ENCODE measurements at places on chromosomes 1 and 21.

DNA sequence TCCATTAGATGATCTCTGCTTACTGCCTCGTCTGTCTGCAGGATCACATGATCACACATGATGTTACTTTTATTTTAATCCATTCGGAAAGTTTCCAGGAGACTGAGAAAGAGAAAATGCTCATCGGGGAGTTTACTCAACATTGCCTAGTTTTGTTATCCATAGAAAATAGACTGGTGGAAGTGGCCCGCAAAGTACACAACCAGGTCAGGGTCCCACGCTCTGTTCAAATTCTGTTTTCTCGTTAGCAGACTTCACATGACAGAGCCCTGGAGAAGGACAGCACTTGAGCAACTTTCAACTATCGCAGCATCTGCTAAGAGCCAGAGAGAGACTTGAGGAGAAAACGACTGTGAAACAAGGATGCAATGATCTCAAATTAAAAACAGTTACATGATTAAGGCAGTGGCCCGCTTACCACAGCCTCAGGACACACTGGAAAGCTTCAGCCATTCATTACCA, 44.2 kb downstream of the ADAMTS1 start:
- peak; percentile 97 for DNase-seq

- no peak for DNase-seq
Measured at GRCh38 chr1:235945775-235946570, 79.3 kb upstream of the LYST start.

DNA sequence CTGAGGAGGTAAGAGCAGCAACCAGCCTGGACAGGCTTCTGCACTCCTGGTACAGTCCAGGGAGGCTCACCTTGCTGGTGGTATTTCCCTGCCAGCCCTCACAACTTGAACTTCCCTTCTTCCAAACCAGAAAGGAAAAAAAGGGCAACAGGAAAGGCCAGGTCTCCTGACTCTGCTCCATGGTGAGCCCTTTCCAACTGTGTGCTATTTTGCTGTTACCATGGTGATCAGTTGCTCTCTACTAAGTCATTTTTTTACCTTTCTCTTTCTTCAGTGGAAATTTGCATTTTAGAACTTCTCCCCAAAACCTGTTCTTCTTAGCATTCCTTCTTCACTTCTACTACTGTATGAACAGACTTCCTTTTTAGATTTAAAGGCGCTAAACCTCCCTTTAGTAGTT, 164.3 kb downstream of the GRIK1 start:
- DNase-seq, result peak; percentile 33

DNA sequence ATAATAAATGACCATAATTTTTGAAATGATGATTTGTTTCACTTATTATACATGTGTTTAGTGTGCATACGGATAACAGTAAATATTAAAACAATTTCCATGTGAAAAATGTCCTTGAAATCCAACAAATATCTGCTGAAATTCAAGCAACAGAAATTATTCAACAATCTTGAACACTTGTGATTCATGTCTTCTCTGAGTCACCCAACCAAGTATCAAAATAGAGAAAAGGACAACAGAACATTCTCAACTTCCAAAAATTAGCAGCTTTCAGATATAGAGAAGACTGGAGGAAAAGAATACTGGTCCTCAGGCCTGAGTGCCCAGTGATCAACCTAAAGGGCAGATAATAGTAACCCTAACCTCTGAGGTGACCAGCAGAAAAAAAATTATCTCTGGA, 90.8 kb downstream of the VAV3 start:
- DNase-seq, result peak; percentile 47

GRCh38 chr1:117051224-117052064, 8.7 kb upstream of the TTF2 start:
- no peak for DNase-seq

- DNase-seq, result no peak
Measured at GRCh38 chr1:85576266-85576641, 4.3 kb upstream of the CCN1 start.

GRCh38 chr1:158813164-158813563, 18.0 kb upstream of the MNDA start:
- no peak for DNase-seq

GRCh38 chr1:67368046-67368514, 60.4 kb downstream of the IL12RB2 start:
- no peak for DNase-seq

- no peak for DNase-seq
Measured at GRCh38 chr1:32883338-32884031, 2.8 kb upstream of the HPCA start.

GRCh38 chr21:42820616-42821465, 58.5 kb downstream of the WDR4 start:
- no peak for DNase-seq

- peak; percentile 96 for DNase-seq
Measured at GRCh38 chr21:33655588-33656221, 13.4 kb downstream of the ITSN1 start.

- no peak for DNase-seq
Measured at GRCh38 chr1:152776361-152776760, 1.4 kb downstream of the LCE1F start.

GRCh38 chr1:50779801-50780200, 180.3 kb downstream of the FAF1 start:
- no peak for DNase-seq

DNA sequence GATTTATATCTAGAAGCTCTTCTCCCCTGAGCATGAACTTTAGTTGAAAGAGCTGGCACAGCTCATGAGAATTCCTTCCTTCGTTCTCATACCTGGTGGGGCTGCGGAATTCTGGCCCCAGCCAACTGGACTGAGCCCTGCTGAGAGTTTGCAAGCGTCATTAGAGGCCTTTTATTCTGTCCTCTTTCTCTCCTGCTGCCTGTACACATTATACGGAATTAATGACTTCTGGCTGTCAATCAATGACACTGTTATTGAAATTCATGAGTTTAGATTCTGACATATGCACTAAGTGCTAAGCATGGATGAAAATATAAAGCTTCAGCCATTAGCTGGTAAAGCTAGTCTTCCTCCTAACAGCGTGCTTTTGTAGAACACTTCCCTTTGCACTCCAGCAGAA, 27.5 kb downstream of the KAZN start:
- no peak for DNase-seq

DNA sequence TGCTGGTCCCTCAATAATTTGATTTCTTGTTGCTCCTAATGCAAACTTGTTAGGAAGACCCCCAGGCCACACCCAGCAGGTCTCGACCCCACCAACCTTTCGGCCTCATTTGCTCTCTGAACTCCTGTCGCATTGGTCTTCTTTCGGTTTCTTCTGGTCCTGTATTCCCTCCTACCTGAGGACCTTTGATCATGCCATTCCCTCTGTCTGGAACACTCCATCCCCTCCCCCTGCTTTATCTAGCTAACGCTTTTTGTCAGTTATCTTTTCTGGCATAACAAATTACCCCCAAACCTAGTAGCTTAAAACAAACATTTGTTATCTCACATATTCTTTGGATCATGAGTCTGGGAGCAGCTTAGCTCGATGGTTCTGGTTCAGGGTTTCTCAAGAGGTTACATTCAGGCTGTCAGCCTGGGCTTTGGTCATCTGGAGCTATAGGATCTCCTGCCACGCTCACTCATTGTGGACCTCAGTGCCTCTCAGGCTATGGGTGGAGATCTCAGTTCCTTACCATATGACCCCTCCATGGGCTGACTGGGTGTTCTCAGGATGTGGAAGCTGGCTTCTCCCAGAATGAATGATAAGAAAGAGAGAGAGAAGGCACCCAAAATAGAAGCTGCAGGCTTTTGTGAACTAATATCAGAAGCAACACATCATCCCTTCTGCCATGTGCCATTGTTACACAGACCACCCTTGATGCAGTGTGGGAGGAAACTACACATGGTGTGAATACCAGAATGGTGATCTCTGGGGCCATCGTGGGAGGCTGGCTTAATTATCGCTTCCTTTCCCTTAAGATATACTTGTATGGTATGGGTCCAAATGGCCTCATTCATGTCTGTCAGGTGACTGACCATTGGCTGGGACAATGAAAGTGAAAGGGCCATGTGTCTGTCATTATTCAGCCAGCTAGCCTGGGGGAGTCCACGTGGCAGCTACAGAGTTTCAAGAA, 29.1 kb upstream of the BCAR3 start:
- DNase-seq, result no peak

DNA sequence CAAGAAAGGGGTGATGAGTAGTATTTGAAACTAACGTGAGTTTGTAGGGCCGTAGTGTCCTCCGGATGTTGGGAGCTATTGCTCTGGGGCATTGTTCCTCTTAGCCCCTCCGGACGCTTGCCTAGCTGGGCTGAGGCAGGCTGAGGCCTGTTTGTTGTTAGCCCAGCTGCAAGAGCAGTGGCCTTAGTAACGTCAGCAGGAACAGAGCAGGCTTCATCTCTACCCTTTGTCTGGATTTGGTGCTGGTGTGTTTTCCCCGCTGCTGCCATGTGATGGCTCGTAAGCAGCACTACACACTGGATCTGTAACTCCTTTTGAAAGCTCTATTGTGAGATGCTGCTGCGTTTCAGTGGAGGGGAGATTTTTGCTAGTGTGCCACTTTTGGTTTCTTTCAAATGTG, 57.6 kb downstream of the DNM3 start:
- no peak for DNase-seq

DNA sequence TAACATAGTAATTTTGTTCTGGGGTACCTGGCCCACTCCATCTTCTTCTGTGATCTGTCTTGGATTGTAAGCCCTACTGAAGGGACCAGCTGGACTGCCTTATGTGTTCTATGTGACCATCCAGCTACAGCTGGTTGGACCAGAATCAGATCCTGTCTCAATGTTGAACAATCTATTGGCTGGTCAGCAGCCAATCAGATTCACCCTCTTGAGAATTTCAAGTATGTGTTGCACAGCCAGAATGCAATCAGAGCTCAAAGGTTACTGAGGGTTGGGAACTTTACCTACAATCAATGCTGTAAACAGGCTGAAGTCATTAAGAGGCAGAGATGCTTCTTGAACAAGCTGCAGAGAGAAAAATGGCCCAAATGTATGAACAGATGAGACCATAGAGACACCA, 61.9 kb downstream of the KCNC4 start:
- peak; percentile 8 for DNase-seq

DNA sequence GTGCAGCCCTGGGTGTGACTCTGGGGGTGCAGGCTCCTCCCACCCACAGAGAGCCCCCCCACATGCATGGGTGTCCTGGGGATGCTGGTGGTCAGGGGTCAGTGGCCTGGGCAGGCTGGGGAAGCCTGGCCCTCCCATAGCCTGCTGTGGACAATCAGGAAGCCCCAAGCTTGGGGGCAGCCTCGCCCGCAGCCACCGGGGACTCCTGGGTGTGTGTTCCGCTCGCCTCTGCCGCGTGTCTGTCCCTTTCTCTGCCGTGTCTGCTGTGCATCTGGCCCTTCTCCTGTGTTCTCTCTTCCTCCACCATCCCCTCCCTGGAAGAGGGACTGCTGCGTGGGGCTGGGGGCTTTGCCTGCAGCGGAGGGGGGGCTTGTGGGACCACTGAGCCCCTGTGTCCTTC, 22.9 kb downstream of the AGRN start:
- DNase-seq, result no peak

- no peak for DNase-seq
Measured at GRCh38 chr1:204345941-204346645, 13.6 kb downstream of the PLEKHA6 start.

DNA sequence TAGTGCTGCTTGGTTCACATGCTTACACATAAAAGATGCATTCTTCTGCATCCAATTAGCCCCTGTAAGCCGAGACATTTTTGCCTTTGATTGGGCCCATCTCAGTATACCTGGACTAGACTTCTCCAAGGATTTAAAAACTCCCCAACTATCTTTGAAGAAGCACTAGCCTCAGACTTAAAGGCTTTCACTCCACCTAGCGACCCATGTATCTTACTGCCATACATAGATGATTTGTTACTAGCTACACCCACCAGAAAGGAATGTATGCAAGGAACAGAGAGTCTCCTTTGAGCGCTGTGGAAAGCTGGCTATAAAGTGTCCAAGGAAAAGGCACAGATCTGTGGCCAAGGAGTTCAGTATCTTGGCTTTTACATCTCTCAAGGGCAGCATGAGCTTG, 91.7 kb downstream of the LIPI start:
- no peak for DNase-seq

GRCh38 chr1:177558372-177558771, 387.6 kb downstream of the BRINP2 start:
- DNase-seq, result no peak

DNA sequence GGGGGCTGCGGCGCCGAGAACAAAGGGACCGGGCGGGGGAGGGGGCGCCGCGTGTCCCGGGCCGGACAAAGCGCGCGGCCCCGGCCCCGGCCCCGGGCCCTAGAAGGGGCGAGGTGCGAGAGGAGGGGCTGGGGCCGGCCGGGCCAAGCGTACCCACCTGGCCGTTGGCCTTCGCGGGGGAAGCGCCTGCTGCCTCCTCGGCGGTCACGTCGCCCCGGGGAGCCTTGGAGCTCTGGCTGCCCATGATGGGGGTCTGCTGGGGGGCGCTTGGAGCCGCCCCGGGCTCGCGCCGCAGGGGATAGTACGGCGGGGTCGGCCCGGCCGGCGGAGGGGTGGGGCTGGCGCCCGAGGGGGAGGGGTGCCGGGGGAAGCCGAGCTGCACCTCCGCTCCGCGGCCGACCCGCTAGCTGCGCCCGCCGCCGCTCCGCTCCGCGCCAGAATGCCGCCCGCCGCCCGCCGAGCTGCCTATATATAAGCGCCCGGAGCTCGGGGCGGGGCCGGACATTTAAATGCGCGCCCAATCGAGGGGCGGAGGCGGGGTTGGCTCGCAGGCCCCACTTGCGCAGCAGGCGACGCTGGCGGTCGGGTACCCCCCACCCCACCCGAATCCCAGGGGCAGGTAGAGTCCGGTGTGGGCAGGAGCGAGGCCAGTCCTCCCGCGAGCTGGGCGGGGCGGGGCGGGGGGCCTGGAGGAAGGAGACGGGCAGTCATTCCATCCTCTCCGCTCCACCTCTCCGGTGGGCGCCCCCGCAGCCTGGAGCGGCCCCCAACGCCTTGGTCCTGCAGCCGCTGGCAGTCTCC, at the start of gene MARCKSL1:
TSS of gene MARCKSL1 (minus strand) at position 444 of the 801 bp plus-strand sequence. CDS start at position 244, 200 bp downstream.
- DNase-seq, result peak; percentile 55

- peak; percentile 23 for DNase-seq
Measured at GRCh38 chr1:7680207-7680954, 90.7 kb upstream of the VAMP3 start.

- DNase-seq, result no peak
Measured at GRCh38 chr1:244350027-244350426, 101.7 kb downstream of the ADSS2 start.

Data from choroid plexus epithelial cell (primary cell).